ENCODE measurements at places on chromosomes 16 and 17.

GRCh38 chr17:7794075-7794663 lies 39.8 kb upstream of the KDM6B start:
- no peak for DNase-seq

DNA sequence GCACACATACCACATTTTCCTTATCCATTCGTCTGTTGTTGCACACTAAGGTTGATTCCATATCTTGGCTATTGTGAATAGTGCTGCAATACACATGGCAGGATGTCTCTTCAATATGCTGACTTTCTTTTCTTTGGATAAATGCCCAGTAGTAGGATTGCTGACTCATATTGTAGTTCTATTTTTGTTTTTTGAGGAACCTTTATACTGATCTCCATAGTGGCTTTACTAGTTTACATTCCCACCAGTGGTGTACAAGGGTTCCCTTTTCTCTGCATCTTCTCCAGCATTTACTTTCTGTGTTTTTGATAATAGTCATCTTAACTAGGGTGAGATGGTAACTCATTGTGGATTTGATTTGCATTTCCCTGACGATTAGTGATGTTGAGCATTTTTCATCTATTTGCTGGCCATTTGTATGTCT lies 118.1 kb downstream of the STXBP4 start:
- DNase-seq: no peak

DNA sequence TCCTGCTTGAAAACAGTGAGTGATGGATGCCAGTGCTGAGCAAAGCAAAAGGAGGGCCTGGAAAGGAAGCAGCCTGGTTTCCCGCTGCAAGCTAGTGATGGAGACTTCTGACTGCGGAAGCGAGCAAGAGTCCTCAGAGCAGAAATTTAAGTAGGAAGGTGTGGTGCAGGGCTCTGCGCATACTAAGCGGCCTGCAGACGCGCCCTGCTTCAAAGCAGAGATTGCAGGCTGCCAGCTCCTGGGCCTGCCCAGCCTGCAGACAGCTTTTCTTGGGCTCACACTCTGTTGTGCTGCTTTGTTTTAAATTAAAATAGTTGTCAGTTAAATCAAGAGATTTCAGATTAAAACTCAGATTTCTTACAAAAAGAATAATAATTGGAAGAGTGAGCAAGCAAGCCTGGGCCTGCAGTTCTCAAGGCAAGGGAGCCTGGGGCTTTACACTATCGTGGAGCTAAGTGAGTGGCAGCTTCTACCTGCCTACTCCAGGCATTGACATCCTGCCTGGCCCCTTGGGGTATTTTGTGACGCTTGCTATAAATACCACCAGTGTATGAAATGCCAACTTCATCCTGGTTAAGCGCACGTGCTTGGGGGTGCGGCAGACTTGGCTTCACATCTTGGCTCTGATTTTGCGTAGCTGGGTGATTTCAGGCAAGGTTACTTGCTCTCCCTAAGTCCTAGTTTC lies 237.3 kb downstream of the XYLT1 start:
- no peak for DNase-seq

GRCh38 chr17:77496831-77497577 lies 356.2 kb downstream of the SEC14L1 start:
- DNase-seq: no peak

- DNase-seq: no peak
These were observed 8.4 kb downstream of the PMP22 start for GRCh38 chr17:15256689-15257088.

GRCh38 chr16:86091976-86092375 lies 193.0 kb downstream of the IRF8 start:
- no peak for DNase-seq

- peak; percentile 52 for DNase-seq
These were observed 2.8 kb downstream of the KDM6B start for GRCh38 chr17:7836596-7837407.

GRCh38 chr17:75723171-75723930 lies 2.1 kb downstream of the ITGB4 start:
- no peak for DNase-seq

GRCh38 chr16:87534751-87535150 lies 41.9 kb upstream of the ZCCHC14 start:
- DNase-seq: no peak

- peak; percentile 47 for DNase-seq
These were observed 19.1 kb upstream of the TEX2 start for GRCh38 chr17:64281962-64282752.

GRCh38 chr16:87076950-87077749 lies 240.0 kb downstream of the C16orf95 start:
- peak; percentile 1 for DNase-seq

DNA sequence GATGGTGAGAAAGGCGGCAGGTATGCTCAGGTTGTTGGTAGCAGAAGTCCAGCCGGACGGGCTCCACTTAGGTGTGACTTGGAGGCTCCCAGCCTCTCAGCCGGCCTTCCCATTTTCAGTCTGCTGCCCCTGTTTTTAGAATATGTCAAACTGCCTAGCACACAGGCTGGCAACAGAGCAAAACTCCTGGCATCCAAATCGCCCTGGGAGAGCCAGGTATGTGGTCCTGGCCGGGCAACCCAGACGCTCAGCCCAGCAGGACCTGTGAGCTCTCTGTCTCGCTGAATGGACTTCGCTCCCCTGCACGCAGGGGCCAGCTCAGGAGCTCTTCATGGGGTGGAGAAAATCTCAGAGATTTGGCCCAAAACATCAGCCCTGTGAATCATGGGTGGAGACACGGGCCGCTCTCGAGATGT lies 147.9 kb upstream of the CHMP6 start:
- no peak for DNase-seq

DNA sequence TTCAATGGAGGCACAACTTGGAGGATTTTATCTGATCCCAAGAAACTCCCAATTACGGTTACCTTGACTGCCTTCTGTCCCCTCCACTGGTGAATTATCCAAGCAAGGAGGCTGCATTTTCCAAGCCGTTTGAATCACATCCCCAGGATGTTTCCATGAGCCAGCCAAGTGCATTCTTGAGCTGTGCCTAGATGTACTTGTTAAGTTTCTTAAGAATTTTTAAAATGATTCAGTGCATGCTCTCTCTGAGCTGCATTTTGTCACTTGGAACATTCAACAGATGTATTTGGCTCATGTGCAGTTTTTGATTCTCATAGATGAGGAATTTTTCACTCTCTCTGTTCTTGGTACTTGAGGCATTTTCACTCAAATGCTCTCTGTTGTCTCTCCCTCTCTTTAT lies 202.6 kb upstream of the MYOCD start:
- no peak for DNase-seq

- peak; percentile 62 for DNase-seq
These were observed 3.2 kb upstream of the DBNDD1 start for GRCh38 chr16:90022209-90023077.

DNA sequence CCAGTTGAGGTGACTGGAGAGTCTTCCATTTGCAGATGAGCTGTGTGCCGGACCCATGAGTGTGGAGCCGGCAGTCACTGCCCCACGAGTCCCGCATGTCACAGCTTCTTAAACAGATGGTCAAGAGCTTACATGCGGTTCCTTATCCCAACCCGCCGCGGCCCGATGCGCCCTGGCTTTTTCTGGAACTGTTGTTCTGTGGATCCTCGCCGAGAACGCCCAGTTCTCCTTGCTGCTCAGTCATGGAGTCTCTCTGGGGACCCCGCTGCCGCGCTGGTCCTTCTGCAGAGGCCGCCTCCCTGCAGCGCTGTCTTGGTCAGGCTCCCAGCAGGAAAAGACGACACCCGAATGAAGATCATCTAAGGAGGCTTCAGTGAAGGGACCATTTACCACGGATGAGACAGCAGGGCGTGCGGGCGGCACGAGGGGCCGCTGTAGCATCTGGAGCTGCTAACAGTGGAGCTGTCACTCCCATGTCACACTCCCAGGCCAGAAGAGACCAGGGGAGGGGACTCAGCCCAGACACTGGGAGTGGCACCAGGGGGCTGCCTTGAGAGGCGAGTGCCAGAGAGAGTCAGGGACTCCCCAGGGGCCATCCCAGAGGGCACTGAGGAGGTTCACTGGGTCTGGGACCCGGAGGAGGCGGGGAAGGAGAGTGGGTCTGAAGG lies 10.8 kb upstream of the LGALS3BP start:
- DNase-seq: peak; percentile 36

DNA sequence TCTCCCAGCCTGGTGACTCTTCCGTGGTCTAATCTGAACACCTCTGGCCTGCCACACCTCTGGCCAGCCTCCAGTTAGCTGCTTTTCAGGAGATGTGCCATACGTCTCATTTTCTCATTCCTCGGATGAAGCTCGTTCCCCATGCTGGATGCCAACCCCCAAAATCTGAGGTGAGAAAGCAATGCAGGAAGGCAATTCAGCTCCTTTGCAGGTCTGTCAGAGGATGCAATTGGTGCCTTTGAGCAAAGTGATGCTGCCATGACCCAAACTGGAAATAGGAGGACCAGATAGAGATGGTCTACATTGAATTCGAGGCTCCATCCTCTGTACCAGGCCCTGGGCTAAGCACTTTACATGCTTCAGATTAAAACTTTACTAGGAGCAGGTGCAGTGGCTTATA lies 11.0 kb upstream of the CUEDC1 start:
- no peak for DNase-seq

DNA sequence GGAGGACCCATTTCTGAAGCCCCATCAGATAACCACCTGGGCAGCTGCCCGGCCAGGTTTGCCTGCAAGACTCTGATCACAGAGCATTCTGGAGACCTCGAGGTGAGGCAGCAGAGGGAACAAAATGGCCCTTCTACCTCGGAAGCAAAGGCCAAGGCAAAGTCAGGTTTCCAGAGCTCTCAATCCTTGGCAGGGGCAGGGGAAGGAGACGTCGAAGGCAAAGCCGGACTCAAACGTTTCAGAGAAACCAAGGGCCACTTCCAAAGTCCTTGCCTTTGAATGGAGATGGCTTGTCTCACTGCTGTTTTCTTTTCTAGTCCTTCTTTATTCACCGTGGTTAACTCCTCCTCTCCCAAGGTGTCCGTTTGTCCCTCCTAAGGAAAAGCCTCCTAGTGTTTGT lies 355.3 kb downstream of the SOX9 start:
- DNase-seq: no peak

GRCh38 chr17:8887301-8887700 lies 19.8 kb upstream of the PIK3R6 start:
- DNase-seq: no peak

- DNase-seq: no peak
These were observed 3.3 kb upstream of the NUDT16L1 start for GRCh38 chr16:4689864-4690704.

DNA sequence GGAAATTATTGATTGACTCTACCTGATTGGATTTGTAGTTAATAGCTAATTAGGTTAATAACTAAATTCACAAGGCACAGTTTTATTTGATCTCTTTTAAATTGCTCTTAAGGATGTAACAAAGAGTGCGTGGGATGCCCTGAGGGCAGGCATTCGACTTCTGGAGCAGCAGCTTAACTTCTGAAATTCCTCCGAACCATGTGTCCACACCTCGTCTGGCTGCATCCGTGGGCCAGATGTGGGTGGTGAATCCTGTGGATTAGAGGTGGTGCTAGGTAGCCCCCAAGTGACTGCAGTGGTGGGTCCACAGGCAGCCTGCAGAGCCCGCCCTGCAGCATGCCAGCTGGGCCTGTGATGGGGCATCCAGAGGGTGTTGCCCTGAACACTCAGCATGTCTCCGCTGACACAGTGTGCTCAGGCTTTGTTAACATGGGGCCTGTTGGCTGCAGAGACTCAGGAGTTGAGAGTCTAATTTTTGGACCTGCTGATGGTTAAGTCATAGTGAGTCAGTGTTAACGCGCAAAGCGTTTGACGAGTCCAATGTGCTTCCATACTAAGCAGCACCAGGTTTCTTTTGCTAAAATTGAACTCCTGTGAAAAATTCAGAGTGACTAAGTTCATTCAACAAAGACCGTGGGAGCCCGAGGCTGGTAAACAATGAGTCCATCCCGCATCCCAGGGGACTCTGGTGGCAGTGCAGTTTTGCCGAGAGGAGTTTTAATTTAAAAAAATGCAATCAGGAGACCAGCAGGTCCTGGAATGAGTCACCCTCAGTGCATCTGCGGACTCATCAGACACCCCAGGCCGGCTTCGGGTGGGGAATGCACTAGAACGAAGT lies 3.8 kb upstream of the NPB start:
- no peak for DNase-seq

- no peak for DNase-seq
These were observed 17.2 kb downstream of the SPAG9 start for GRCh38 chr17:51103451-51103850.

- DNase-seq: no peak
These were observed 2.7 kb downstream of the FHOD1 start for GRCh38 chr16:67244387-67245185.

GRCh38 chr17:13393841-13394710 lies 207.7 kb downstream of the HS3ST3A1 start:
- no peak for DNase-seq

GRCh38 chr17:7834542-7834956 lies 532 bp downstream of the KDM6B start:
- no peak for DNase-seq

GRCh38 chr17:19702217-19702641 lies 14.2 kb downstream of the SLC47A2 start:
- DNase-seq: peak; percentile 74

- DNase-seq: no peak
These were observed 16.8 kb downstream of the VASN start for GRCh38 chr16:4388271-4389021.

- DNase-seq: no peak
These were observed 1.6 kb downstream of the PSMB10 start for GRCh38 chr16:67935101-67935401.

DNA sequence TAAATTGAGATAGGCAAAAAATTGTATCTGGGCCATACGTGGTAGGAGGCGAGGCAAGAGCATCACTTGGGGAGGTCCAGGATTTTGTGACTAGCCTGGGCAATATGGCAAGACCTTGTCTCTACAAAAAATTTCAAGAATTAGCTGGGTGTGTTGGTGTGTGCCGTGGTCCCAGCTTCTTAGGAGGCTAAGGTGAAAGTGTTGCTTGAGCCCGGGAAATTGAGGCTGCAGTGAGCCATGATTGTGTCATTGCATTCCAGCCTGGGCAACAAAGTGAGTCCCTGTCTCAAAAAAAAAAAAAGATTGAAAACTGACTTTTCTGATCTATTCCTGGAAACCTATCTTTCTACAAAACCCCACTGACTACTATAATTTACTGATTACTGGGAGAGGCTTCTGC lies 26.7 kb downstream of the CDK12 start:
- DNase-seq: no peak

All from NCI-H524 treated with DMSO at 0.1 percent for 48 hours (cell line).